ENCODE measurements at places on chromosomes 7 and 10.
A peak's percentile ranks its signal among the peaks of the same experiment; 100 is the strongest.

DNA sequence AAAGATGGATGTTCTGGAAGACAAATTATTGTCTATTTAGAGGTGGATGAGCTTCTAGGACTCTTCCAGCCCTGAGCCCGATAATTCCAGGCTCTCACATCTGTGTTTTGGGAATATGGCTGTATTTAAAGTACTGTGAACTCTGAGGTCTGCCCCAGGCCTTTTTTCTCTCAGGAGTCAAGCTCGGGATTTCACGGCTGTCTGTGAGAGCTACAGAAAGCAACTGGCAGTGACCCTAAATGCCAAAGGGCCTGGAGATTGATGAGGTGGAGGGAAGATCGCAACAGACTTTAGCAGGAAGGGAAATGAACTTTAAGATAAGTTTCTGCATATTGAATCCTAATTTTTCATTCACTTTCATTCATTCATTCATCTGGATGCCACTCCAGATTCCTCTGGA lies 51.0 kb upstream of the COL13A1 start:
- DNase-seq: no peak

- no peak for DNase-seq
Measured at GRCh38 chr7:7323352-7323751, 141.0 kb downstream of the C1GALT1 start.

GRCh38 chr7:150955519-150956394 lies 22.4 kb downstream of the KCNH2 start:
- DNase-seq: no peak

DNA sequence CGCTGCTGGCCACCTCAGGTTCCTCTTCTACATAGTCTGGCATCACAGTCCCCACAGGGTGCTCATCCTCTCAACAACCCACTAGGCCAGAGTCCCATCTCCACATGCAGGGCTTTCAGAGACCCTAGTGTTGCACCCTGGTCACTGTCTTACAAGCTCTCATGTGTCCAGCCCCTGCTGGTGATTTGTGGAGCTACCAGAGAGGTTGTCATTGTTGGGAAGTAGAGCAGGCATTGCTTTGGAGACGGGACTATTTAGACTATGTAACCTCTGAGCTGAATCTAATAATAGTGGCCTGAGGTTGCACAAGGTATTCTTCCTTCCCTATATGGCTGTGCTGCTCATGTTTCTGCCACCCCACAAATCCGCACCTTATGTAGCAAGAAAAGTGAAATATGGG lies 135.3 kb upstream of the VWC2 start:
- DNase-seq: no peak

DNA sequence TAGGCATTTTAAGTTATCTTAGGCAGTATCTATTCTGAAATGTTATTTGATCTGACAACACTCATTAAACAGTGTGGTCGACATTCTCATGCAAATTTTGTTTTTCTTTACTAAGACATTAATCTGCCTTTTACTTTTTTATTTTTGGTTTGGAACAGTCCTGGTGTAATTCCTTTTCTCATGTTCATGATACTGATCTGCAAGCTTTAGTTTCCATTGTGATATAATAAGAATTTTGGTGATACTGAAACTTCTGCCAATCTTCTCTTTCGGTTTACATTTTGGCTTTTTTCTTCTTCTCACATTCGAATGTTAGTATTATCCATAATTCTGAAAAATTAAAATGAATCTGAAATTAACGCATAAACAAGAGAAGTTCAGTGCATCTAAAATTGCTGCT lies 281.9 kb upstream of the MTPN start:
- no peak for DNase-seq

DNA sequence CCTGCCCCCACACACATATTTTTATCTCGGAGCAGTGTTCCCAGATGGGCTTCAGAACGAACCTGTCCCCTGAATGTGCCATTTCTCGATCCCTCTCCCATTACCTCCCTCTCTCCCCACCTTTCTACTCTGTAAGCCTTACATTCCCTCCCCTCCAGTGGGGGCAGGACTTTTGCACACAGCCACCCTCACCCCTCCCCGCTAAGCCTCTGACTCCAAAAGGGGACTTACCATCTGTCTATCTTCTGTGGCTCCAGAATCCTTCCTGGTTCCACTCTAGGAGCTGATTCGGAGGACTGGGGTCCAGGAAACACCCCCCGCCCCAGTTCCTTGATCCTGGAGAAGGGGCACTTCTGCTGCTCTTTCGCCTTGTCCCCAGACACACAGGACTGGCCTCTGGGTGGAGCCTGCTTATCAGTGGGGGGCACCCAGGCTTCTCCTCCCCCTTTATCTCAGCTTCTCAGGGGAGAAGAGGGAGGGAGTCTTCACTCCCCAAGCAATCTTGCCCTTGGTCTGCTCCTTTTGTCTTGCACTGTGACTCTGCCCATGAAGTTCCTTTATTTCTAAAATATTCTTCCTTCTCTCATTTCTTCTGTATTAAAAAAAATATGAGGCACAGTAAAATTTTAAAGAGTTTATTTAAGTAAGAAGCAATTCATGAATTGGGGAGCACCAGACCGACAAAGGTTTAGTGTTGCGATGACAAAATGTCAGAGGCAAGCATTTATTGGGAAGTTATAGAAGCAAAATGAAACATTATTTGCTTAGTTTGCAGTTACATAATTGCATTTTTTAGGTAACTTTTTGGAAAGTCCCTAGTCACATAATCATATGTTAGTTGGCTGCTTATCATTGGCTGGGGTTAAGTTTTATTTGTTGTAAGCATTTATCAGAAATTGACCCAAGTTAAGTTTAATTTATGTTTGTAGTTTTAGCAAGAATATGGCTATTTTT lies at the start of gene KEL:
TSS of gene KEL (minus strand) at position 391 of the 954 bp plus-strand sequence. CDS start at position 234, 157 bp downstream.
- no peak for DNase-seq

DNA sequence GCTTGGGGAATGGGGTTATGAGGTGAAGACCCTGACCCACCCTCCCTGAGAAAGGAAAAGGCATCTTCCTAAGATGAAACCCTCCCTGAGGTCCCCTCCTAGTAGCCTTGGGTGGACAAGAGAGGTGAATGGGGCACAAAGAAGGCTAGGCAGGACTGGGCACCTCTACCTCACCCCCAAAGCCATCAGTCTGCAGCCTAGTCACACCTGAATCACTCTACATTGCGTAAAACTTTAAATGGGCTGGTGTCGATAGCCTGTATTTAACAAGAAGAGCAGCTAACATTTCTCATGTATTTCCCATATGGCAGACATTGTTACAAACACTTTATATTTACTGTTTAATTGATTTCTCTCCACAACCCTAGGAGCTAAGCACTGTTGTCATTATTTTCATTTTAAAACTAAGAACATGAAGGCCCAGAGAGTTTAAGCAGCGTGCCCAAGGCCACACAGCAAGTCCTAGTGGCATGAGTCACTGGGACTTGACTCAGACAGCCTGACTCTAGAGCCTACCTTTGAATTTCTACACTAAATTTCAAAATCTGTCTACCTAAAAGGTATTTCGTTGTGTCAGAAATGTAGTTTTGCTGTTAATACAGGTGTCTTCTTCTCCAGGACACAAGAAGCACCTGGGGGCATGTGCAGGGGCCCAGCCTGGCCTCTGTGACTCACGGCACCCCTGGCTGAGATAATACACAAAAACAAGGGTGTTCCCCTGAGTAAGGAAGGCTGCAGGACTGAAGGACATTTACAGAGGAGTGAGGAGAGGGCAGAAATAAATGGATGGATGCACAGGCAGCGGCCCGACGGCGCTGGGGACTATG lies 3.4 kb downstream of the AOC1 start:
- DNase-seq: no peak

- no peak for DNase-seq
Measured at GRCh38 chr7:20214921-20215669, 2.1 kb downstream of the MACC1 start.

GRCh38 chr10:122164023-122164601 lies 107.0 kb upstream of the BTBD16 start:
- DNase-seq: no peak

DNA sequence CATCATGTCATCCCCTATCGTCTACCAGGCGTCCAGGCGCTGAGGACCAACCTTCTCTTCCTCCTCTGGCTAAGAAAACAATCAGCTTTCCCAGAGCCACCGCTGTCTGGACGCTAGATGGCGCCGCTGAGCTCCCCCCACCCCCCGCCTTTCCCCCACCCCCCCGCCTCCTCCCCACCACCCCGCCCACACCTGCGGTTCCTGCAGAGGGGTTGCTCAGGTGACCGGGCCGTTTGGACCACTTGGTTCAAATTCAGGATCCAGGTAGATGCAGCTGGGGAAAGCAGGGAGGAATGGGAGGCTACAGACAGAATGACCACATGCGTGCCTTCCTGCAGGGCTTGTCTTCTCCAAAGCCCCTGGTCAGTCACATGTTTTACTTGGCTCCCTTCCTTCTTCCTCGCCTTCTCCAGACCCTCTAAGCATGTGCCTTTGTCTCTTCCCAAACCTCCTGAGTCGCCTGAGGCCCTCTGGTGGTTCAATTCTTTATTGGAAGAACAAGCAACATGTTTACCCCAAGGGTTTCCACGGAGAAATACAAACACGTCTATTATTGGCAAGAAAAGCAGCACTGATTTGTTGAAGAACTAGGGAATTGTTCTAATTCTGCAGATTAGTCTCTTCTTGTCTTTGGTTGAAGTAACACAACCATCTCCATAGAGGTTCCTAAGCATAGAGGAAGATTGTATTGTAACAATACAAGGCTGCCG lies 24.7 kb downstream of the AOC1 start:
- peak; percentile 63 for DNase-seq

DNA sequence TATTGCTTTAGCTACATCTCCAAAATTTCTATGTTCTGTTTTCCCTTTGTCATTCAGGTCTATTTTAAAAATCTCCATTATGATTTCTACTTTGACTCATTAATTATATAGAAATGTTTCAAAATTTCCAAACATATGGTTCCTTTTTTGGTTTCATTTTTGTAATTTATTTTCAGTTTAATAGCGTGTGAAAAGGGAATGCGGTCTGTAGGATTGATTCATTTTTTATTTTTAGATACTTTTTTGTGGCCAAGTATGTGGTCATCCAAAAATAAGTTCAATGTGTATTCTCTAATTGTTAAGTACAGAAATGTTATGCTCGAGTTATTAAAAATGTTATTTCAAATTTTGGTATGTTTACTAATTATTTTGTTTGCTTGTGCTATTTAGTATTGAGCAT lies 72.5 kb upstream of the ANKRD1 start:
- DNase-seq: peak; percentile 72

DNA sequence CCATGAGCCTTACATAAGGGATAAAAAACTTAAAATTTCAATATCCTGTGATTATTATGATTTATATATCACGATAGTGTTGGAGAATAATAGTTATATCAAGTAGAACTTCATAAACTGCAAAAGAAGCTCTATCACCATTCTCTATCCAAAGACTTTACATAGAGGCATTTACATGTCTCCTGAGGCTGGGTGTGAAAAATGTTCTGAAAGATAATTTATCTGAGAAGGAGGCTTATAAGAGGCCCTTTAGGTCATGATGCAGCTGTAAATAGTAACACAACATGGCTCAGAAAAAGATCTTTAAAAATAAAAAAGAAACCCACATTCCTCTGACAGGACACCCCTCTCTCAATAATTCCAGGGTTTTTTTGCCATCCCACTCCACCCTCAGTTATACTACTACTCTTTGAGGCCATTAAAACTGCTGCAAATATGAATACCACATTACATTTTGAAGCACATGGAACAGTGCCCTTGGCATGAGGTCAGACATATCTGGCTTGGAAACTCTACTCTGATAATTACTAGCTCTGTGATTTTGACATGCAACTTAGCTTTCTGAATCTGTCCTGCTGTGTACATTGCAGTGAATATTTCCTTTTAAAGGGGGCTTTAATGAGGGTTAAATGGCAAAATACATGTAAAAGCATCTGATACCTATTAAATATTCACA lies 55.5 kb downstream of the SLC16A12 start:
- no peak for DNase-seq

GRCh38 chr7:135291809-135292253 lies 58.2 kb downstream of the STRA8 start:
- DNase-seq: no peak

- DNase-seq: no peak
Measured at GRCh38 chr7:19701471-19701870, 7.4 kb downstream of the POLR1F start.

DNA sequence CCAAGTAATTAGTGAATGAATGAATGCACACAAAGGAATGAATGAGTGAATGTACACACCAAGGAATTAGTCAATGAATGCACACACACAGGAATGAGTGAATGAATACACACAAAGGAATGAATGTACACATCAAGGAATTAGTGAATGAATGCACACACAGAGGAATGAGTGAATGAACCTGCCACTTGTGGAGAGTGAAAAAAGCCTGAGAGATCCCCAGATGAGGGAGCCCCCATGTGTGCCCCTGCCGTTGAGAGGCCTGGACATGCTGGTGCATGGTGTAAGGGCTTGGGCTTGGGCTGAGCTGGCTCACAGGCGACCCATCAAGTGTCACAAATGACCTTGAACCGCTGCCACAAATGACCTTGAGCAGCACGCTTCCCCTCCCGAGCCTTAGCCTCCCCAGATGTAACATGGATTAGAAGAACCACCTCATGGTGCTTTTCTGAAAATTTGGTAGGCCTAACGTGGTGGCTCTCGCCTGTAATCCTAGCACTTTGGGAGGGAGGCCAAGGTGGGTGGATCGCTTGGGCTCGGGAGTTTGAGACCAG lies 46.2 kb downstream of the GTF2IRD1 start:
- no peak for DNase-seq

GRCh38 chr7:154744256-154744860 lies 258.6 kb downstream of the PAXIP1 start:
- DNase-seq: no peak

DNA sequence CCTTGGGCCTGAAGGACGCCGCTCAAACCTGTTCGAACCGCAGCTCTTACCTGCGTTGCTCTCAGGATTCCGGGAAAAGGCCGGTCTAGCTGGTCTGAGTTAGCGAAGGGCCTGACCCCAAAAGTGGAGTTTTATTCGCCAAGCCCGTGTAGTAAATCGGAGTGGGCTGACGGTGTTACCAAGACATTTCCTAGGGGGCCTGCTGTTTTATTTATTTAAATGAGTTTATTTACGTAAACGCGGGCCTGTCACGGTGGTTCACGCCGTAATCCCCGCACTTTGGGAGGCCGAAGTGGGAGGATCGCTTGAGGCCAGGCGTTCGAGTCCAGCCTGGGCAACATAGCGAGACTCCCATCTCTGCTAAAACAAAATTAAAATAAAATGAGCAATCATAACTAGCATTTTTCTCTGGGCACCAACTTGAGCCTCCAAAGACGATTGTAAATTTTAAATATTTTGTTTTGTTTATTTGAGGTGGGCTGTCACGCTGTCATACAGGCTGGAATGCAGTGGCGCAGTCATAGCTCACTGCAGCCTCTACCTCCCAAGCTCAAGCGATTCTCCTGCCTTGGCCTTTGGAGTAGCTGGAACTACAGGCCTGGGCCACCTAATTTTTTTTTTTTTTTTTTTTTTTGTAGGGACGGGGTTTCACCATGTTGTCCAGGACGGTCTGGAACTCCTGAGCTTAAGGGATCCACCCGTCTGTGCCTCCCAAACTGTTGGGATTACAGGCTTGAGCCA lies 903 bp downstream of the ZNF655 start:
- DNase-seq: no peak

DNA sequence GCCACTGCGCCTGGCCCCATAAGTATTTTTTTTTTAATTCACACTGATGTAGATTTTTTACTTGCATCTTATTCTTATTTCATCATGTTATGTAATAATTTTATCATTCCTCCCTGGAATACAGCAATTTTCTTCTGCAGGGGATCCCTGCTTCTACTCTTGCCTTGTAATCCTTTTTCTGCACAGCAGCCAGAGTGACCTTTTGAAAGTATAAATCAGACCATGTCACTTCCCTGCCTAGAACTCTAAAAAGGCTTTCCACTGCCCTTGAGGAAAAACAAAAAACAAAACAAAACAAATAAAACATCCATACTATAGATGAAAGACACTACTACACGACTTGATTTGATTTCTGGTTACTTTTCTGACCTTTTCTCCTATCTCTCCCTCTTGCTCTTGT lies 1334.7 kb downstream of the REEP3 start:
- no peak for DNase-seq
